Breast epithelium (tissue), 4 donors: ENCODE measurements at places on chromosomes 12 and 14.

GRCh38 chr12:26523708-26524150 lies 309.3 kb downstream of the ITPR2 start:
- no peak overlapping the region for H3K4me3 ChIP-seq
- H3K36me3 ChIP-seq, result no peaks in the 10 kb centered on the region
- no peaks in the 10 kb centered on the region for H3K27me3 ChIP-seq
- DNase-seq, result peak; percentile 84

- no peak overlapping the region for H3K4me3 ChIP-seq
- no peak for DNase-seq
- H3K36me3 ChIP-seq, result no peaks in the 10 kb centered on the region
- H3K4me1 ChIP-seq, result no peaks in the 10 kb centered on the region
- no peak overlapping the region for H3K27ac ChIP-seq
- no peaks in the 10 kb centered on the region for H3K27me3 ChIP-seq
Observed at GRCh38 chr12:19435831-19436497, 3.3 kb upstream of the AEBP2 start.

DNA sequence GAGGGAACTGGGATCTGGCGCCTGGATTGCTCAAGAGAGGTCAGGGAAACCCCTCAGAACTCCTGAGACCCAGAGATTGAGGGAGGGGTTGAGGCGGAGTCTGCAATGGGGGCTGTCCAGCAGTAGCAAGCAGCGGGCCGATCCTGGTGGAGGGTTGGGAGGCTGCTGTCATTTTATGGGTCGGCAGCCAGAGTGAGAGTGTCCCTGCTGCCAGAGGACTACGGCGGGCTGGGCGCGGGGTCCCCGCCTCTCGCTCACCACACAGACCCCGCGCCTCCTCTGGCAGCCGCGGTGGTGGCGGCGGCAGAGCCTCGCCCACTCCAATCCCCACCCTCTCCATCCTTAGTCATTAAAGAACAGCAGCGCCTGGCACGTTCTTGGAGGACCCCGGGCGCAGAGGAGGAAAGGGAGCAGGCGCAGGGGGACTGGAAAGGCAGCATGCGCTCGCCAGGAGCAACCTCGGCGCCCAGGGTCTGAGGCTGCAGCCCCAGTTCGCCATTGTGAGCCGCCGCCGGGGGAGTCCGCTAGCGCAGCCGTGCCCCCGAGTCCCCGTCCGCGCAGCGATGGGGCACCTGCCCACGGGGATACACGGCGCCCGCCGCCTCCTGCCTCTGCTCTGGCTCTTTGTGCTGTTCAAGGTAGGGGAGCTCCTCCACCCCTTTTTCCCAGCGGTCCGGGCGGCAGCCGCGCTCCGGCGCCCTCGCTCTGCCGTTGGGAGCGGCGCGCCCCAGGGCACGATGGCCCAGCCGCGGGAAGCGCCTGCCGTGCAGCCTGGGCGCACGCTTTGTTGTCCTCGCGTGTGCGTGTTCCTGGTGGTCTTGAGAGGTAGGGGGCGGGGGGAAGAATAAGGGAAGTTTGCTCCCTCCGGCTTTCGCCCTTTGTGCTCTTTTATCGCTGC lies at the start of gene PTPRO:
Gene PTPRO (plus strand): TSS at position 345 of the 898 bp plus-strand sequence.
- H3K27ac ChIP-seq, result no peak within 1 kb of the TSS
- no peak for DNase-seq
- H3K4me1 ChIP-seq, result no peaks in the 10 kb centered on the region
- peaks cover 44% of the 10 kb centered on the region for H3K27me3 ChIP-seq

- peak overlapping the region; percentile 2 for H3K27ac ChIP-seq
- no peak for DNase-seq
- H3K4me3 ChIP-seq, result no peak overlapping the region
- peaks cover 15% of the 10 kb centered on the region for H3K4me1 ChIP-seq
Observed at GRCh38 chr14:105205673-105206208, 24.6 kb upstream of the NUDT14 start.

DNA sequence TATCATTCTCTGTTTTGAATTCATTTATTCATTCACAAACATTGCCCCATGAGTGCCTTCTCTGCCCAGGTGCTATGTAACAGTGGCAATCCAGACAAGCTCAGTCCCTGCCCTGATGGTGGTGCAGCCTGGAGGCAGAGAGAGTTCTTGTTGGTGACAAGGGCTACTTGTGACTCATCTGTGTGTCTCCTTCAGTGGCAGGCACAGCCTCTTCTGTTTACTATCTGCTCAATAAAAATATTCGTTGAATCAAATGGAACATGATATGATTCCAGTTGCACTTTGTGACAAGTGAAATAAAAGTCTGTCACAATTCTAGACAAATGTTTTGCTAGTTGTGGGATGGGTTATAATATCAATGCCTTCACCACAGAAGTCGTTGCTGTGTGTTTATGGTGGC lies 20.6 kb upstream of the CPM start:
- no peaks in the 10 kb centered on the region for H3K27me3 ChIP-seq
- H3K4me1 ChIP-seq, result no peaks in the 10 kb centered on the region
- no peaks in the 10 kb centered on the region for H3K36me3 ChIP-seq
- H3K27ac ChIP-seq, result no peak overlapping the region

DNA sequence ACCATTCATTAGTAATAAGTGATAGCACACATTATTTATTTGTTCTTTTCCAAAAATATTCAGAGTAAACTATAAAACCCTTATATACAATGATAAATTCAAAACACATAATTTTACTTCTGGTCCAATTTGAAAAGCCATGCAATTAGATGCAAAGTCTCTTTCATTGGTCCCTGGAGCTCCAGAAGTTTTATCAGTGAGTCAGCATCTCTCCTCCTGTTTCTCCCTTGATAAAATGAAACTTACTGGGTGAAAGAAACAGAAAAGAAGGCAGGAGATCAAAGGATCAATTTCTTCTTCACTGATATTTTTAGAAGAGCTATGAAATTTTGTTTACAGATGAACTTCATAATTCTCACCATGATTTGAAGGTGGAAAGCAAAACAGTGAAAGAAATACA lies 47.5 kb downstream of the IFNG start:
- H3K27ac ChIP-seq, result no peak overlapping the region
- no peak overlapping the region for H3K4me3 ChIP-seq
- no peaks in the 10 kb centered on the region for H3K27me3 ChIP-seq
- no peak for DNase-seq

- H3K4me1 ChIP-seq, result peaks cover 5% of the 10 kb centered on the region
- no peaks in the 10 kb centered on the region for H3K36me3 ChIP-seq
- H3K27ac ChIP-seq, result peak overlapping the region; percentile 50
- H3K4me3 ChIP-seq, result peak overlapping the region; percentile 47
- H3K27me3 ChIP-seq, result no peaks in the 10 kb centered on the region
Observed at GRCh38 chr12:54413284-54414190, 5.5 kb downstream of the ITGA5 start.

DNA sequence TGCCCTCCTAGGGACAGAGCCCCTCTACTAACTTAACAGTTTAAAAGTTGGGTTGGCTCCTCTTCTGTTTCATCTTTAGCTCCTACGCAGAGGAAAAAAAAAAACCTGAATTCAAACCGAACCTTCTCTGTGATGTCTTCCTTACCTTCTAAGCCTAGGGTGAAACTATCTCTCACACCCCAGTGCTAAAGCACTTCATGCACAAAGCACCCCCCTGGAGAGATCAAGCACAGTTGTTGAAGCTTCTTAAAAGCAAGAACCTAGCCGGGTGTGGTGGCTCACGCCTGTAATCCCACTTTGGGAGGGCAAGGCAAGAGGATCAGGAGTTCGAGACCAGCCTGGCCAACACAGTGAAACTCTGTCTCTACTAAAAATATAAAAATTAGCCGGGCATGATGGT lies 37.6 kb downstream of the CORO1C start:
- H3K4me3 ChIP-seq, result no peak overlapping the region
- no peaks in the 10 kb centered on the region for H3K36me3 ChIP-seq
- peaks cover 13% of the 10 kb centered on the region for H3K4me1 ChIP-seq
- no peak for DNase-seq
- H3K27me3 ChIP-seq, result no peaks in the 10 kb centered on the region

DNA sequence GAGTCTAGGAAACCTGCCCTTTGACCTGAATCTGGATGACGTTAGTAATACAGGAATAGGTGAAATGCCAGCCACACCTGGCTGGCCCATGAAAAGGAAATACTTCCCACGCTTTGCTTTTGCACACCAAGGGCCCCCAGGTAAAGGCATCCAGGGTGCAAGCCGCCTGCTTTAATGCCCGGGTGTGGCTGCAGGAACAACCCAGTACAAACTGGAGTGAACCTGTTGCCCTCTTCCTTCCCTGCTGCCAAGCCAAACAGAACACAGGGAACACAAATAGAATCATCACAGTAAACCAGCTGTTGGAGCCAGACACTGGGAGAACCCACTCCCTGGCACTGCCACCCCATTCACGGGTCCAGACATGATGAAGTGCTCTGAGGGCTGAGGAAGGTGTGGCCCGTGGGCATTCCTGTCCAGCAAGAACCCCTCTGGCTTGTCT lies 24.2 kb upstream of the FOS start:
- no peaks in the 10 kb centered on the region for H3K4me1 ChIP-seq
- peak; percentile 78 for DNase-seq
- peak overlapping the region; percentile 0 for H3K4me3 ChIP-seq
- H3K27me3 ChIP-seq, result no peaks in the 10 kb centered on the region
- H3K36me3 ChIP-seq, result no peaks in the 10 kb centered on the region

DNA sequence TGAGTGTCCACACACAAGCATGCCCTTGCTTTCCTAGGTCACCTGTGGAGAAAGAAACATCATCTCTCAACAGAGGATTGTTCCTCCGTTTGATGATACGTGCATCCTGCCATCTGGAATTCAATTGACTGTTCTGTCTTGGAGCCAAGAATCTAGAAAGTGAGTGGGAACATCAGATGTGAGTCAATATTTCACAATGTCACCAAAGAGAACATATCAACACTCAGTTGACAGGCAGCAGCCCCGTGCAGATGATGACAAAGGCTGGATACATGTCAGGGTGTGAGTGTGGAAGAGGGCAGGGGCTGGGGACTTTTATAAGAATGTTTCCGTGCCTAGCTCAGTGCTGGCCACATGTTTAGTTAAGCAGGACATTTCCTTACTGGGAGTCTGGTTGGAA lies 76.1 kb downstream of the TBC1D30 start:
- H3K36me3 ChIP-seq, result no peaks in the 10 kb centered on the region
- H3K4me1 ChIP-seq, result no peaks in the 10 kb centered on the region
- no peak overlapping the region for H3K4me3 ChIP-seq

DNA sequence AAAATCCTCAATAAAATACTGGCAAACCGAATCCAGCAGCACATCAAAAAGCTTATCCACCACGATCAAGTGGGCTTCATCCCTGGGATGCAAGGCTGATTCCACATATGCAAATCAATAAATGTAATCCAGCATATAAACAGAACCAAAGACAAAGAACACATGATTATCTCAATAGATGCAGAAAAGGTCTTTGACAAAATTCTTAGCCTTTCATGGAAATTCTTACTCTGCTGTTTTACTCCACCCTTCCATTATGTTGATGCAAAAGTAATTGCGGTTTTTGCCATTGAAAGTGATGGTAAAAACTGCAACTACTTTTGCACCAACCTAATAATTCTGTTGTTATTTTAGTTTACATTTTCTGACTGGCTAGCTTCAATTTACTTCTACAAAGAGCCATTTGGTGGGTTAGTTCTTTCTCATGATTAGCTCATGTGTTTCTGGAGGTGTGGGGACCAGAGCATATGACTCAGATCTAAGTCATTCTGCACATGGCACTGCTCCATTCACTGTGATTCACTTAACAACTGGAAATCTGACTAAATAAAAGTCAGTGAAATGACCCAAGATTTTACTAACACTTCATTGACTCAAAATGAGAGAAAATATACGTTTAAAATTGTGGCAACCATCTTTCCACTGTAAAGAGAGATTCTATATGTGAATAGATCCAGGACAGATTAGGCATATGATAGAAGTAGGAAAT lies 99.9 kb downstream of the TMTC3 start:
- no peaks in the 10 kb centered on the region for H3K27me3 ChIP-seq
- no peaks in the 10 kb centered on the region for H3K4me1 ChIP-seq
- DNase-seq, result no peak
- H3K36me3 ChIP-seq, result no peaks in the 10 kb centered on the region
- H3K4me3 ChIP-seq, result no peak overlapping the region

- H3K27ac ChIP-seq, result peak overlapping the region; percentile 78
- H3K4me1 ChIP-seq, result peaks cover 12% of the 10 kb centered on the region
- no peak overlapping the region for H3K4me3 ChIP-seq
- no peaks in the 10 kb centered on the region for H3K27me3 ChIP-seq
Observed at GRCh38 chr12:120247183-120247582, 18.3 kb downstream of the PXN start.

DNA sequence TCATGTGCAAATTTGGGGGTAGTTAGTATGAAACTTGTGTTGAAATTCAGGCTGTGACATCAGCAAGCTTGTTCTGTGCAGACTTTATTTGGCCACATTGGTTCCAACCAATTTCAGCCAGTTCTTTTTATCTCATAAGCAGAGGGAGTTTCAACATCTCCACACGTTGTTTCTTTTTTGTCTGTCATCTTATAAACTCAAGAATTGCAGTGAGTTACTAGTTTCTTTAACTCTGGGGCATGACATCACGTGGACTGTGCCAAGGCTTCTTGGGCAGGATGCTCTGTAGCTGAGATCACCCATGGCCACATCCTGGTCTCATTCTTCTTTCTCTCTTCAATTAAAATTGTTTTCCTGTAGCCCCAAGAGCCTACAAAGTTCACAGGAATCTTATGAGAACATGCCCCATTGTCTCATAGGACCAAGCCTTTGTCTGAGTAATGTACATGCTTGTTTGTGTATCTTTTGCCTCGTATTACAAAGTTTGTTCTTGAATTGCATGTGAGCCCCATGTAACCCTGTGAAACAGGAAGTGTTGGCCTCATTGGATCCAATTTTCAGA lies 982.0 kb upstream of the TMEM132C start:
- H3K36me3 ChIP-seq, result no peaks in the 10 kb centered on the region
- no peak for DNase-seq
- H3K27me3 ChIP-seq, result peaks cover 6% of the 10 kb centered on the region
- no peak overlapping the region for H3K4me3 ChIP-seq
- no peak overlapping the region for H3K27ac ChIP-seq

GRCh38 chr12:111825509-111825908 lies 16.5 kb upstream of the MAPKAPK5 start:
- no peak for DNase-seq
- H3K4me3 ChIP-seq, result no peak overlapping the region
- no peaks in the 10 kb centered on the region for H3K36me3 ChIP-seq
- H3K4me1 ChIP-seq, result no peaks in the 10 kb centered on the region

- no peak for DNase-seq
- no peaks in the 10 kb centered on the region for H3K36me3 ChIP-seq
- H3K27ac ChIP-seq, result peak within 1 kb of the TSS; percentile 80
- H3K27me3 ChIP-seq, result no peaks in the 10 kb centered on the region
- H3K4me1 ChIP-seq, result no peaks in the 10 kb centered on the region
- peak within 1 kb of the TSS; percentile 57 for H3K4me3 ChIP-seq
Observed at GRCh38 chr12:91111366-91112325, at the start of gene LUM. Gene LUM, minus strand, starts transcription at chr12:91111494. Its CDS starts 2,515 bp downstream, at chr12:91108979.
